ENCODE measurements at places on chromosomes 12 and 14.

GRCh38 chr14:101118233-101118632, 214.7 kb upstream of the RTL1 start:
- no peak for DNase-seq

DNA sequence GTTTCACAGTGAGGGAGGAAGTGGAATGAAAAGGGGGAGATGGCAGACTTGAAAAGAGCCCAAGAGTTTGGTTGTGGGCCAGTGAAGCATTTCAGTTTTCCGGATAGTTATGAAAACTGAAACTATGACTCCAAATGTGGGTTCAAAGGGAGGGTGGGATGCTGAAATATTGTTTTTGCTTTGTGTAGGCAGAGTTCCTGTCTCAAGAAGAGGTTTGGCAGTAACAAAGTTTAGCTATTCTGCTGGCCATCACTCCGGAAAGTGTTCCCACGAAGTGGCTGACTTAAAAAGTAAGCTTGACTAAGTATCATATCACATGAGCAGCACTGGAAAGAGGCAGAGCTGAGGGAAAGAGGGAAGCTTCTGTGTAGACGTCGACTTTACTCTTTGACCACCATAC, 85.2 kb downstream of the CAND1 start:
- no peak for DNase-seq

- no peak for DNase-seq
These were observed 10.6 kb downstream of the BBS10 start for GRCh38 chr12:76337583-76337982.

- DNase-seq = no peak
These were observed 122.5 kb upstream of the MAX start for GRCh38 chr14:65224799-65225198.

- DNase-seq = no peak
These were observed 20.0 kb downstream of the BORCS5 start for GRCh38 chr12:12376646-12377448.

GRCh38 chr12:99067171-99067785, 422.2 kb downstream of the APAF1 start:
- DNase-seq = no peak

DNA sequence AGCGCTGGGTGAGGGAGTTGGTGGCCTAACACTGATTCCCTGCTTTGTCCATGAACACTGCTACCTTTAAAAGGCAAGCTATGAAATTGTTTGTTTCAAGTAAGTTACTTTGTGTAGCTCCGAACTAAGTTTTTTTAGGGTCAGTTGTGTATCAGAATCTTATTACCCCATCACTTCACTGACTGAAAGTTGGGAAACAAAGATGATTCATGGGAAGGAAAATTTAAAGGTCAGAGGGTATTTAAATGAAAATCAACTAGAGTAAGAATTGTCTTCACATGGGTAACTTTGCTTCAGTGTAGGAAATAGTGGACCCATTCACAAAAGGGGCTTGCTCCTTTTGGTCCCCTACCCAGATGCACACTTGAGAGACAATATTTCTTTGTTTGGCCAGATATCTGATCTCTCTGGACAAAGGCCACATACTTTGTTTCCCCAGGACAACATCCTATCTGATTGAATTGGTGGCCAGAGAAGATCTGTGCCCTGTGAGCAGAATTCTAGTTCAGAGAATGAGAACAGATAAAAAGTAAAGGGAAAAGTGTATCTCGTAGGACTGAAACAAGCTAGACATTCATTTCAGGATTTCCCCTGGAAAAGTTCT, 53.5 kb downstream of the RAB35 start:
- no peak for DNase-seq

DNA sequence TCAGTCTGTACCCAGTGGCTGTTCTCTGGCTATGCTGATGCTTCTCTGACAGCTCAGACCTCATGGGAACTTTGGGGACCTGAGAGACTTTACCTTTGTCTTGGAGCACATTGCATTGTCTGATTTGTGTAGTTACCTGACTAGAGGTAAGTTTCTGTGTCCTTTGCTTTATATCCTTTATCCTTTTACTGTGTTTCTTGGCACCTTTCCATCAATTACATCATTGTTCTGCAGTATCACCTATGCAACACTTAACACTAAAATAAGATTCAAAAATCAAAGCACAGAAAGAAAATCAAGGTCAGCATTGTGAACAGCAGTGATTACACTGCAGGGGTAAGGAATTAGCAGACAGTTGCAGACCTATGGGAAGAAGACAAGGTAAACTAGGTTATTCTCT, 43.8 kb downstream of the SLC35F4 start:
- no peak for DNase-seq

- DNase-seq = no peak
These were observed 68.9 kb downstream of the ZNF641 start for GRCh38 chr12:48281811-48282210.

DNA sequence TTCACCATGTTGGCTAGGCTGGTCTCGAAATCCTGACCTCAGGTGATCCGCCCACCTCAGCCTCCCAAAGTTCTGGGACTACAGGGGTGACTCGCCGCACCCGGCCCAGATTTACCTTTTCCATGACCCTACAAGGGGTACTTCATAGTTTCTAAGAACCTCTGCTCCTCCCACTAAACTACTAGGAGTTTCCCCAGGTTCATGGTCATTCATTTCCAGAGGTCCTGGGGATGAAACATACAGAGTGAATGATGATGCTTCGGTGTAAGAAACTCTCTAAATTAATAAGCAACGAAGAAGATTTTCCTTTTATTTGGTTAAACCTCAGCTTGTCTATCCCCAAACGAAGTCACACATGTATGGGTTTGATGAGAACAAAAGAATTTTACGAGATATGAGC, 56.9 kb downstream of the AMN start:
- DNase-seq = no peak

DNA sequence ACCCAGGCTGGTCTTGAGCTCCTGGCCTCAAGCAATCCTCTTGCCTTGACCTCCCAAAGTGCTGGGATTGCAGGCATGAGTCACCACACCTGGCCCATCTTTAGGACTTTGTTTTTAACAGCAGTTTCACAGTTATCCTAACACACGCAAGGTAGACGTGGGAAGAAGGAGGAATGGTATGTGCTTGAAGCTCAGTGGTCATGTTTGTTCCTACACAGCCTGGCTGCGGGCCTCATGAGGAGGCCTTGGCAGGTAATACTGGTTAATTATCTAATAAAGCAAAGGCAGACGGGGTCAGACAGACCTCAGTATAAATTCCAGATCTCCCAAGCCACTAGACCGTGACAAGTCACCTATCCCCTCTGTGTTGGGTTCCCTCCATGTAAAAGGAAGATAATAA, 271.8 kb downstream of the PCNX1 start:
- no peak for DNase-seq
